ENCODE measurements at places on chromosomes 5 and 9. TPM values are rescaled to one million over a fixed set of nuclear protein-coding genes. Genes with fewer than 3 reads are reported as not detected.

Gene INSL6
- not detected for total RNA-seq

Gene EDIL3
- not detected for total RNA-seq

Gene DAPK1
- total RNA-seq, result 3.2 TPM

Gene ATP10B
- not detected for total RNA-seq

Gene SPINK13
- total RNA-seq, result not detected

Gene SYNPO
- total RNA-seq, result not detected

Gene FBXW5
- total RNA-seq, result 84.3 TPM

Gene SLC46A2
- not detected for total RNA-seq

Gene DMRTA1
- total RNA-seq, result 0.42 TPM

Gene KCNV2
- total RNA-seq, result not detected

Gene PDE6A
- total RNA-seq, result not detected

Gene SLC4A9
- total RNA-seq, result not detected

Gene MCTP1
- total RNA-seq, result 14.8 TPM

Gene PCDHGA4
- total RNA-seq, result 0.12 TPM

Gene TLR4
- total RNA-seq, result 0.39 TPM

Gene CBY3
- total RNA-seq, result not detected

Gene ZCCHC7
- 33.6 TPM for total RNA-seq

Gene INSL4
- total RNA-seq, result 0.16 TPM

Gene SEMA5A
- 0.94 TPM for total RNA-seq

Gene FAM221B
- total RNA-seq, result not detected

Gene SLC6A18
- not detected for total RNA-seq

Gene CACNA1B
- not detected for total RNA-seq

Gene NUTM2F
- total RNA-seq, result not detected

Gene SPEF2
- 8.3 TPM for total RNA-seq

Gene SHLD3
- total RNA-seq, result 7.5 TPM
